ENCODE measurements at places on chromosomes 6 and 20.

- DNase-seq = no peak
Observed at GRCh38 chr6:69064226-69064625, 429.1 kb downstream of the ADGRB3 start.

DNA sequence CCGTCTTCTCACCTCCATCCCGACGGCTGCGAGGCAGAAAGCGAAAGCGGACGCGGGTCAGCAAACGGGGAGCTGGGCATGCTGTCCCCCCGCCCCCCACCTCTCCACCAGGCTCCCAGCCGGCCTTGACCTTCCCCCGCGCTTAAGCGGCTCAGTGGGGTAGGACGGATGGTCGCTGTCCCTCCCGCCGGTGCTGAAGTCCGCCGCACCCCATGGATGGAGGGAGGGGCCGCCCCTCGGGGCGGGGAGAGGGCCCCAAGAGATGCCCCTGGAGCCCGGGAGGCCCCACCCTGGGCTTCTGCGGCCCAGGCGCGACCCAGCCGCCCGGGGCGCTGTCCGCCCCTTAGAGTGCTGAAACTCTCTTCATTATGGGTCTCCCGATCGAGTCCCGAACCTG is at the start of gene KCNB1:
TSS of gene KCNB1 (minus strand) at position 48 of the 397 bp plus-strand sequence. CDS start 188 bp downstream, outside the sequence.
- DNase-seq = peak; percentile 66

GRCh38 chr6:83464381-83465140 is 33.7 kb upstream of the ME1 start:
- no peak for DNase-seq

GRCh38 chr20:34122274-34122980 is 10.4 kb upstream of the EIF2S2 start:
- DNase-seq = no peak

DNA sequence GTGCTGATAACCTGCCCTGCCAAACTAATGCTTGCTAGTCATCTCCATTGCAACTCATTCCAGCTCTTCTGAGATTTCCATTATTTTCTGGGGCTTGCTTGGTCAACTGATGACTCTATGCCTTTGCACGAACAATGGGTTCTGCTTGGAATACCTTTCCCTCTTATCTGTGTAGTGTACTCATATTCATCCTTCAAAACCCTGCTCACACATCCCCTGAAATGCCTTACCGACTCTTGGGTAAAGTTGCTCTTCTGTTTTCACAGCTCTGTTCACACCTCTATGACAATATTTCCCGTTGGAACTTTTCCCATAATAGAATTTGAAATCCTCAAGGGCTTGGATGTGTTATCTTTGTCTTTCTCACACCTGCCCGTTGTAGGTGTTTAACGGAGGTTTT is 331.0 kb upstream of the SOX4 start:
- no peak for DNase-seq

- no peak for DNase-seq
Observed at GRCh38 chr20:18904624-18905023, 91.0 kb downstream of the SCP2D1 start.

DNA sequence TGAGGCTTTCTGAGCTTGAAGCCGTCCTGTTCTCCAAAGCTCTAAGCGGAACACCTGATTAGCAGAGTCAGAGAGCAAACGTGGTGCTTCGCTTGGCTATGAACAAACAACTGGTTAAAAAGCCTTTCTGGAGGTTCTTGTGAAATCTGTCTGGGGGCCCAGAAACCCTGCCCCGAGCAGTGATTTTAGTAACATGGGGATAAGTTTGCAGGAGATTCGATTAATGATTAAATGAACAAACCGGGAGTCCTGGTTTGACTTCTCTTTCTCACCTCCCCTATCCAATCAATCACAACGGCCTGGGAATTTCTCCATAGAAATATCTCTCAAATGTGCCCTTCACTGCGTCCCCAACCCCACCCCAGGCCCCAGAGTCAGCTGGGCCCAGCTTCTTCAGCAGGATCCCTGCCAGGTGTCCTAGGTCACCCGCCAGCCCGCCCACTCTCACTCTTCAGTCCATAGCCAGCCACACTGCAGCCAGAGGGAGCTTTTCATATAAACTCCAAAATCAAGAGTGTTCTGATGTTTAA is 43.6 kb downstream of the ZDHHC14 start:
- DNase-seq = no peak

DNA sequence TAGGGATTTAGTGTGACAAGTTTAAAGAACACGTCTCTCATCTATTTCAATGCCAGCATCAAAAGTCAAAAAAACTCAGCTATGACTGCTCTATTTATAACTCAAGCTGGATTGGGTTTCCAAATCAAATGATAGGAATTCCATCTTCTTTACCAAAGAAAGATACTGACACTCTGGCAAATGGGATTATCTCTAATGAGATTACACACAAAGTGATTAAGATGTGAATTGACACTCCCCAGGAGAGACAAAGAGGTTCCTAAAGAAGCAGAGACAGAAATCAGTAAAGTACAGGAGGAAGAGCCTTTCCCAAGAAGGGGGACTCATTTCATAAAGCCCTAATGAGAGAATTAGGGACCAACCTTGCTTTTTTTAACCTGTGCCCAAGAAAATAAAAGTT is 92.1 kb downstream of the ID4 start:
- DNase-seq = no peak

- DNase-seq = no peak
Observed at GRCh38 chr6:112639391-112639831, 292.3 kb downstream of the RFPL4B start.

GRCh38 chr6:159053781-159054398 is 9.1 kb upstream of the TAGAP start:
- DNase-seq = no peak

GRCh38 chr6:168992446-168993144 is 261.1 kb downstream of the THBS2 start:
- DNase-seq = no peak

DNA sequence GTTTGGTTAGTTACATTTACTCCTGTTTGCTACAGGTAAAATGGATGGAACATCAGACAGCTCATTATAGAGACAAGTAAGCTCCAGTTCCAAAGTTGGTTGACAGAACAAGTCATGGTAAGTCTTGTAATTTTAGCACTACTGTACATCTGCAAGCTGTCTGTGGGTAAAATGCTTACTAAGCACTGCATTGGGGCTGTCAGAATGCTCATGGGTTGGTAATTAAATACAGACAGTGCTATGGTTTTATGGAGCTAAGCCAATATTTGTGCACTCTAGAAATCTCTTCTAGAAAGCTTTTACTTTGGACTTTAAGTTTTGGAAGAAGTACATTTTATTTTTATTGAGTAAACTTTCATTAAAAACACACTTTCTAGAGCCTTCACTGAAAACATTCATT is 419.2 kb upstream of the MMS22L start:
- no peak for DNase-seq

- DNase-seq = no peak
Observed at GRCh38 chr6:37938909-37939308, 119.4 kb downstream of the ZFAND3 start.

DNA sequence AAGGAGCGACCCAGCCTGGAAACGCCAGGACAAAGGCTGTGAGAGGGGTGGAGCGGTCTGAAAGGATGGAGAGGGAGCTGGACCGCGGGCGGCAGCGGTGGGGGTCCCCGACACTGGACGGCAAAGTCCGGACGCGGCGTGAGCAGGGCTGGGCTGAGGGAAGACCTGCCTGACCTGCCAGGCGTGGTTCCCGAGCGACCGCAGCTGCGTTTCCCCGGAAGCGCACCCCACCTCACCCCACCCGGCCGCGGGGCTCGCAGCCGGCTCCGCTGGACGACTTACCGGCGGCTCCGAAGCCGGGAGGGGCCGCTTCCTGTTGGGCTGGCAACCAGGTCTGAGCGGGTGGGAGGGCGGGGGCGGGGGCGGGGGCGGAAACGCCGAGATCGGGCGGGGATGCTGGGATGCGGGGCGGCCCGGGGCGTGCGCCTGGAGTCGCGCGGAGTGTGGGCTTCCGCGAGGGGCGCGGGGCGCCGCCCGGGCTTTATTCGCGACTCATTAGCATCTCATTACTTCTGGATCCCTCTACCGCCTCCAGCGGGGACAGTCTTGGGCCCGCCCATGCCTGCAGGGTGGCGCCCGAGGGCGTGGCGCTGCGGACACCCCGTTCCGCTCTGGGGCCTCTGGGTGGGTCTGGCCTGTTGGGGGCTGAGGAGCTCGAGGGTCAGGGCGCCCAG is at the start of gene MICAL1:
TSS of gene MICAL1 (minus strand) at position 336 of the 674 bp plus-strand sequence. CDS start 1,576 bp downstream, outside the sequence.
- peak; percentile 86 for DNase-seq

- DNase-seq = peak; percentile 52
Observed at GRCh38 chr6:133983099-133983939, 30.3 kb downstream of the TBPL1 start.

DNA sequence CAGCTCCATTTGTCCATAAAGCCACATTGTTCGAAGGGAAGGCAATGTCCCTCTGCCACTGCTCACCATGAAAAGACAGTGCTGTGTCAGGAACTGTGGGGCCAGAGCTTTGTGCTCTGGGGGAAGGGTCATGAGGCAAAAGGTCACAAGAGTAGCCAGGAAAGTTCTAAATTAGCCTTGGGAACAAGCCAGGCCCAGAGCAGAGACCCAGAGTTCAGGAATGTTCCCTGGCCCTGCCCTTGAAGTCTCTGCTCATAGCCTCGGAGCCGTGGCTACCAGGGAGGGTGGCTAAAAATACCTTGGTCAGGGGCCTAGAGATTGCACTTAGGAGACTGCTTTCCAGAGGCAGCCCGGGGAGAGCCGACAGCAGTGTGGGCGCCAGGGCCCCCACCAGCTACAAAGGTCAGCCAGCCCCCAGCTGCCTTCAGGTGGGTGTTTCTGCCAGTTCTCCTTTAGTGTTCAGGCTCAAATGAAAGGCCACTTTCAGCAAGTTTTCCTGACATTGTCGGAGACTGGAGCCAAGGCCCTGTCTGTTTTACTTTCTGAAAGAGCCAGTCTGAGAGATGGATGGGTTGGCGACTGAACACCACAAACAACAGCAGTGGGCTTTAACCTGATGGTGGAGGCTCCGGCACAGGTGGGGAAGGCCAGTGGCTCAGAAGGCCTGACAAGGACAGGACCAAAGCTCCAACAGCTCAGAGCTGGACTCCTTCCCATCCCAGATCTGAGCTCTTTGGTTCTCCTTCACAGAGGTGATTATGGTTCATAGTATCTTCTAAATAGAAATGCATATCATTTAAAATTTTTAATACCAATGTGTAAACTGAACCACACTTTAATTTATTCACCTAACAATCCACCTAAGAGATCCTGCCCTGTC is 76.2 kb downstream of the CDH26 start:
- peak; percentile 71 for DNase-seq

GRCh38 chr6:44926556-44926955 is 401.6 kb upstream of the RUNX2 start:
- DNase-seq = no peak

DNA sequence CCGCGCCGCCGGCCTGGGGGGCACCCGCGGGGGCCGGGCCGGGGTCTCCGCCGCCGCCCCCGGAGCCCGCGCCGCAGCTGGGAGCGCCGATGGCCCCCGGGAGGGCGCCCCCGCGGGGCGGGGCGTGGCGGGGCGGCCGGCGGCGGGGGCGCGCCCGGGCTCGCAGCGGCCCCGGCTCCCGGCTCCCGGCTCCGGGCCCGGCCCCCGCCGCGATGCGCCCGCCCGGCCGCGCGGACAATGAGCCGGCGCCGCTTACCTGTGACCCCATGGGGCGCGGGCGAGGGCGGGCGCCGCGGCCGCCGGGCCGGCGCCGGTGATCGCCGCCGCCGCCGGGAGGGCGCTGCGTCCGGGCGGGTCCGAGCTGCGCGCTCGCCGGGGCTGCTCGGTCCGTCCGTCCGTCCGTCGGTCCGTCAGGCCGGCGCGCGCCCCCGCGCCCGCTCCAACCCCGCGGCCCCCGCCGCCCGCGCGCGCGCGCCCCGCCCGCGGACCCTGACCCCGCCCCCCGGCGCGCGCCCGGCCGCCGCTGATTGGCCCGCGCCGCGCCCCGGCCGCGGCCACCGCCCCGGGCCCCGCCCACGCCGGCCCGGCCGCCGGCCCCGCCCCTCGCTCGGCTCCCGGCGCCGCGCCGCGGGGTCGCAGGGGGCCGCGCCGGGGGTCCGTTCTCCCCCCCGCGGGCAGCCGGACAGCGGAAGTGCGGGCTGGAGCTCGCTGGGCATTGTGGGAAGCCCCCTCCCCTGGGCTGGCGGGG is at the start of gene ZBTB46:
TSS of gene ZBTB46 (minus strand) at position 424 of the 748 bp plus-strand sequence. CDS start 40,507 bp downstream, outside the sequence.
- DNase-seq = peak; percentile 81

GRCh38 chr20:10696650-10697049 is 22.9 kb upstream of the JAG1 start:
- DNase-seq = no peak

DNA sequence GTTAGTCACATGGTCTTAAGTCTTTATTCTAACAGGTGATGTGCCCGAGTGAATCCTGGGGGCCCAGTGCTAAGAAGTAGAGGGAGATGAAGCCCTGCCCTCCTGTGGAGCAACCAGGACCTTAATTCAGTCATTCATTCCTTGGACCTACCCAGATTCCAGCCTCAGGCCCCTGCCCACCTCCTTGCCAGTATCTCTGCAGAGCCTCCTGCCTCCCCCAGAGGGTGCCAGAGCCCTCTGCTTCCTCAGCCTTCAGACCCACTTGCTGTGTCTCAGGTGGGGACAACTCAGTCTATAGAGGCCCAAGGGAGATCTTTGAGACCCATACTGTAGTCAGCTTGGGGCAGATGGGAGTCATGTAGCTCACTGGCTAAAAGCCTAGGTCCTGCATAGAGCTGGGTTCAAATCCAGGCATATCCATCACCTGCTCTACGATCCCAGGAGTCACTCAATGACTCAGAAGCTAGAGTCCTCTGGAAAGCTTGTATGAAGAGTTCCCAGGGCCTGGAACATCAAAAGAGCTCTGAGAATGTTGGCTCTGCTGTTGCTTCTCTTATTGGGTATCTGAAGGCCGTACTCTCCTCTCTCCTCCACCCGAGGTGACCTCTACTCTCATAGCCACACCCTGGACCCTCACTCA is 3.9 kb upstream of the SIGLEC1 start:
- no peak for DNase-seq

DNA sequence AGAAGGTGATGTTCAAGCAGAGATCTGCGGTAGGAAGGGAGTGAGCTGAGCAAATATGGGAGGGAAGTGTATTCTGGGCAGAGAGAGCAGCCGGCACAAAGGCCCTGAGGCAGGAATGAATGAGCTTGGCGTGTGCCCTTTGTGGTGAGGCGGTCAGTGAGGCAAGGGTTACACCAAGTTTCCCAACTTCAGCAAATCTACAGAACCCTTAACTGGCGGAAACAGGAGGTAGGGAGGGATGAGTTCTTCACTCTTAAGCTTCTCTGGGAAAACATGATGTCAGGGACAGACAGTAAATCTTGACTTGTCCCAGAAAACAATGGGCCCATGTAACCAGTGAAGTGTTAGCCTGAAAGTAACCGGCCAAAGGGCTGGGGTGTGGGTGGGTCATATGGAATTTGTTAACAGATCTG is 97.1 kb upstream of the PTPN1 start:
- no peak for DNase-seq

DNA sequence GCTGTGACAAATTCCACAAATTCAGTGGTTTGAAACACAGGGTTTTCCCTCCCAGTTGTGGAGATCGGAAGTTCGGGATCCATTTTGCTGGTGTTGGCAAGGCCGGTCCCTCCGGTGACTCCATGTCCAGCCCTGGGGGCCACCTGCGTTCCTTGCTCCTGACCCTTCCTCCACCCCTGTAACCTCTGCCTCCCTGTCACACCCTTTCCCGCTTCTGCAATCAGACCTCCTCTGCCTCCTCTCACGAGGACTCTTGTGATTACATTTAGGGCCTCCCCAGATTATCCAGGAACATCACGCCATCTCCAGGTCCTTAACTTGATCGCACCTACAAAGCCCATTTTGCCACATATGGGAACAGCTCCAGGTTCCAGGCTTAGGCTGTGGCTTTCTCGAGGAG is 12.5 kb downstream of the RPS6KA2 start:
- DNase-seq = no peak

Measured in Right ventricle myocardium superior (tissue), 1 donor.